ENCODE measurements at places on chromosomes 11 and 22.

DNA sequence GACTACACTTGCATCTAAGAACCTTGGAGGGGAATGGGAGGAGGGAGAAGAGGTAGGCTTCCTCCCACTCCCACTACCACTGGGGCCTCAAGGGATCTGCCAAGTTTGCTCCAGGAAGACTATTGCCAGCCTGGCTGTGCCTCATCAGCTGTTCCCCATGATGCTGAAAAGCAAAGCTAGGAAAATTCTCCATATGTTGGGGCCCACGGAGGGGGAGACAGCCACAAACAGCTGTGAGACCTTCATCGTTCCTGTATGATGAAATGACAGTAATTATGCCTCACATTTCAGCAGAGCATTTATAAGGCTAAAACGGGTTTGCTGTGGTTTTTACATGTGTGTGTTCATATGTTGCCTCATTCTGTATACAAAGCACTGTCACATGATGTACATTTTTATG lies 6.7 kb downstream of the DSCAML1 start:
- no peak for DNase-seq

- no peak for DNase-seq
These were observed 180.0 kb downstream of the WNT11 start for GRCh38 chr11:76026281-76026680.

- DNase-seq = no peak
These were observed 3.0 kb downstream of the DKK3 start for GRCh38 chr11:12005476-12005875.

GRCh38 chr11:76861490-76861953 lies 804 bp downstream of the ACER3 start:
- no peak for DNase-seq

DNA sequence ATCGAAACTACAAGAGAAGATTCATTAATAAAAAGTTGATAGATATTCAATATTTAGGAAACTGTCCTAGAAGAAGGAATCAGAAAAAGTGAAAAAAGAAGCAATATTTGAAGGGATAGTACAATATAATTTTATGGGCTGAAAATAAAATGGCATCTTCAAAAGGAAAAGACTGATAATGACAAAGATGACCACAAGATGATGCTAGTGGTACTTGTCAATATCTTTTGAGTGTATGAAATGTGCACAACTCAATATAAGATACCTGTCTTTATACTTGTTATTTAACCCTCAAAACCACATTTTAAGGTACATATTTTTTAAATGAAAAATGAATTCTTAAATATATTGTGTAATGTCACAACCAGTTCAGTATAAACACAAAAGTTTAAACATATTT lies 1059.6 kb upstream of the RAG2 start:
- DNase-seq = no peak

DNA sequence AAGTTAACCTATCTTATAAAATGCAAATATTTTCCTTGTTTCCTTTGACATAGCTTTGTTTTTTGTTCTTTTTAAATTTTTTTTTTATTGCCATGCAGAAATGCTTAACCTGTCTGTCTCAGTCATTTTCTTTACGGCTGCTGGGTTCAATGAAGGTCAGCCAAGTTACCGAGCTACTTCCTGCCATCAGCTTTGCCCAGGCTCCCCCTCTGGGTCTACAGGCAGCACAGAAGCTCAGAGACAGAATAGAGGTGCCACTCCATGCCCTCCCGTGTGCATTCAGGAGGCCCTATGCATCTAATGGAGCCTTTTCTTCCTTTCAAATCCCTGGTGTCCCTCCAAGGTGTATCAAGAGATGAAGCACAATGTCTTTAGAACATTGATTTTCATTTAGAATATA lies 411.0 kb upstream of the NARS2 start:
- no peak for DNase-seq

DNA sequence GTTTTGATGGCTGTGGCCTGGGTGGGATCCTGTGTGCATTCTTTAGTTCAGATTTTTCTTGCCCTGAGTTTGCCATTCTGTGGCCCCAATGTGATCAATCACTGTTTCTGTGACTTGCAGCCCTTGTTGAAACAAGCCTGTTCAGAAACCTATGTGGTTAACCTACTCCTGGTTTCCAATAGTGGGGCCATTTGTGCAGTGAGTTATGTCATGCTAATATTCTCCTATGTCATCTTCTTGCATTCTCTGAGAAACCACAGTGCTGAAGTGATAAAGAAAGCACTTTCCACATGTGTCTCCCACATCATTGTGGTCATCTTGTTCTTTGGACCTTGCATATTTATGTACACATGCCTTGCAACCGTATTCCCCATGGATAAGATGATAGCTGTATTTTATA lies 620 bp downstream of the OR4C16 start:
- DNase-seq = no peak

GRCh38 chr11:10291801-10292638 lies 2.0 kb downstream of the SBF2 start:
- DNase-seq = no peak

DNA sequence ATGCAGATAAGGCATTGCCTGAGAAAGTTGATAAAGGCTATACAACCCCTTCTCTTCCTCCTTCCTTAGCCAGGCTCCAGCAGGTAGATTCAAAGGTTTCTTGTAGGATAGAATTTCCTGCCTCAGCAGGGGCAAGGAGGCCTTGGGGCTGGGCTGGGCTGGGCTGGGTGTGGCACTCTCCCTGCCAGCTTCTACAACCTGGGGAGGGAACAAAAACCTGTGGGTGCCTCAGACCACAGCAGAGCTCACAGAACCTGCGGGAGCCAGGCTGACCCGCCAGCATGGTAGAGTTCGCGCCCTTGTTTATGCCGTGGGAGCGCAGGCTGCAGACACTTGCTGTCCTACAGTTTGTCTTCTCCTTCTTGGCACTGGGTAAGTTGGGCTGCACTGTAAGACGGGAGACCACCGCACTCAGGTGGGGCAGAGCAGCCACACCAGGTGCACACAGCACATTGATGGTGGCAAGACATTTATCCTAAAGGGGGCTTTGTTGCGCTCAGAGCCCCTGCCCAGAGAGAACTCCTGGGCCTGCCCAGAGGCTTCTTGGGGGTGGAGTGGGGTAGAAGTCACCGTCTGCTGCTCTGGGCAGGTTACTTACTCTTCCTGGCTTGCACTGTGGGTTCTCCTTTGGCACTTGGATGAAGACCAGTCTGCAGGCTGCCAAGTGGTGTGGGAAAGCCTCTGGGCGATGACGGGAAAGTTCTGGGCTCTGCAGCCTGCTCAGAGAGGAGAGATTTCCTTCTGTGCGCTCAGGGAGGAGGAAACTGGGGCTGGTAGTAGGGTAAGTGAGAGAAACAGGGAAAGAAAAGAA lies at the start of gene MOGAT2:
Gene MOGAT2, plus strand, starts transcription at position 231 of the 811 bp plus-strand sequence. Its CDS starts 51 bp downstream, at position 282.
- no peak for DNase-seq

DNA sequence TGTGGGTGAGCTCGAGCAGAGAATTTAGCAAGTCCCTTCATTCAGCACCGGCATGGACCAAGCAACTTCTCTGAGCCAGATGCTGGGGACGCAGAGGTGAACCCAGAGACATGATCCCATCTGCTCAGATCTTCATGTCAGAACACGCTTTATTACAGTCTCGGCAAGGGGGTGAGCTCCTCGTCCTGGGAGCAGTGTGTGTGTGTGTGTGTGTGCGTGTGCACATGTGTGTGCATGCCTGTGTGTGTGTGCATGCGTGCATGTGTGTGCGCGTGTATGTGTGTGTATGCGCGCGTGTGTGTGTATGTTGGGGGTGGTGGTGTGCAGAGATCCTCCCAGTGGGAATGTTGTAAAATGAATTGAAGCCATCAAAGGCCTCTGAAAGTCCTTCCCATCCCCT lies 9.8 kb downstream of the MIAT start:
- DNase-seq = no peak

- DNase-seq = no peak
These were observed 50.2 kb downstream of the APOL1 start for GRCh38 chr22:36303115-36303467.

DNA sequence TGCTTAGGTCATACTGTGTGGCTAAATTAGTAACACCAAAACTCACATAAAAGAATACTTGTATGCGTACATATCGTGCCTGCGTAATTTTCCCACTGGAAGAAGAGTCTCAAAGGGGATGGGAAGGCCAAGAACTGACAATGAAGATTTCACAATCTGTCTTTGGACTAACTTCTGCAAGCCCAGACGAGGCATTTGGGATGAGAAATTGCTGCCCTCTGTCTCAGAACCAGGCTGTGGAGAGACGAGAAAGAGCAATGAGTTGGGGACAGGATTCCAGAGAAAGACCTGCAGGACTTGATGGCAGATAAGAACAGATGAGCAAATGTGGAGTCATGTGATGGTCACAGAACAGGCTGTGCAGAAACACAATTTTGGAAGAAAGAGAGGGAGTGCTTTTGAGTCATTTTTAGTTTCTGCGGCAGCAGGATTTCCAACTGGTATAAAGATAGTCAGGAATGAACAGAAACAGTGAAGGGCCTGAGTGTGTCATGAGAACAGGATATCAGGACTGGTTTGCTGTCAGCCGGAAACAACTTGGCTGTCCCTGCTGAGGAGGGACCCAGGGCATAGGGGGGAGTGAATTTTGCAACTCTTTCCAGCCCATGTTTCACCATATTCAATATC lies 82.7 kb upstream of the CTSC start:
- no peak for DNase-seq

GRCh38 chr22:28978158-28978557 lies 83.5 kb downstream of the C22orf31 start:
- DNase-seq = no peak

DNA sequence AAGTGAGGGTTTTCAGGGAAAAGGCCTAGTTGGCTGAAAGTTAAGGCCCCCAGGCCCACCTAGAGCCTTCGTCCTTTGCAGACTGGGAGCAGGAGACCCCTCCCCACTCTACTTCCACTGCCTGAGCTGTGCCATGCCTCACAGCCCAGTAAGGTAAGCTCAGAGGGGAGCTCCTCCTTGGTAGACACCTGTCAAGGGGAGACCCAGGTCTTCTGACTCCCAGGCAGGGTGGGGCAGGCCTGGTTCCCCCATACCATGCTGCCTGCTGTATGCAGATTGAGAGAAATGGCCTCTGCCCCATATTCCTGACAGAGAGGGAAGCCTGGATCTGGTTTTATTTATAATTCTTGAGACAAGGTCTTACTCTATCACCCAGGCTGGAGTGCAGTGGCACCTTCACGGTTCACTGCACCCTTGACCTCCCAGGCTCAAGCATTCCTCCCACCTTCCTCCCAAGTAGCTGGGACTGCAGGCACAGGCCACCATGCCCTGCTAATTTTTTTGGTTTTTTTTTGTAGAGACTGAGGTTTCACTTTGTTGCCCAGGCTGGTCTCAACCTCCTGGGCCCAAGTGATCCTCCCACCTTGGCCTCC lies 697 bp downstream of the RAB36 start:
- DNase-seq = no peak

GRCh38 chr22:24827296-24827695 lies 21.3 kb downstream of the SGSM1 start:
- peak; percentile 40 for DNase-seq

- DNase-seq = no peak
These were observed 114.7 kb downstream of the RBFOX2 start for GRCh38 chr22:35913925-35914324.

- no peak for DNase-seq
These were observed 75.4 kb downstream of the TRIM29 start for GRCh38 chr11:120062561-120062930.

DNA sequence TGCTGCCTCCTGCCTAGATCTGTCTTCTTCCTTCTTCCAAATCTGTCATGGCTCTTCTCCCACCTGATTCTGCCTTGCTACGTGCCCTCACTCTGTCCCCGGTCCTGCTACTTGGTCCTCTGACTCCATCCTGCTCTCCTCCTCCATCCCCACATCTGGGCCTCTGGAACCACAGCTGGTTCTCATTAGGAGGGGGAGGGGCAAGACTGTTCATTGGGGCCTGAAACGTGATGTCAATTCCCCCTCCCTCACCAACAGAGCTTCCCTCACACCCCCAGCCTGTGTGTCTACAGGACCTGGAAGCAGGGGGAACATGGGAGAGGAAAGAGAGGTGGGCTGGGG lies 9.1 kb downstream of the DCHS1 start:
- no peak for DNase-seq

- DNase-seq = no peak
These were observed 15.3 kb upstream of the SYTL2 start for GRCh38 chr11:85826116-85826855.

GRCh38 chr11:64448599-64449380 lies 89.8 kb downstream of the RPS6KA4 start:
- peak; percentile 77 for DNase-seq
